Activated CD4-positive, alpha-beta T cell treated with anti-CD3 and anti-CD28 coated beads for 24 hours (primary cell): ENCODE measurements at places on chromosomes 6 and 20.

DNA sequence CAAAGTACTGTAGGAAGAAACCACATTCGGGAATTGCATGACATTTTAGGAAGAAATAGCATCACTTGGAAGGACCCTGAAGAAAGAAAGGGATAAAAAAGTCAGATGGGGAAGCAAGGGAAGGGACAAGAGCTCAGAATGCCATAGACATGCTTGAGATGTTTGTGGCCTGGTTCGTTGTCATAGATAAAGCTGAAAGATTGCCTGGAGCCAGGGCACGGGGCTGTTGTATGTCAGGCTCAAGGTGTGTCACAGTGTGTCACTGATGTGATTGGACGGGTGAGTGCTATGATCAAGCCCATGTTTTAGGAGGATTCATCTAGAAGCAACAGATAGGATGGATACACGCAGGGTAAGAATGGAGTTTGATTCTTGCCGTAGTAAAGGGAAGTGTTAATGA is 216.2 kb upstream of the SOX4 start:
- DNase-seq: no peak

- no peak for DNase-seq
Observed at GRCh38 chr6:34064675-34065074, 81.2 kb downstream of the GRM4 start.

DNA sequence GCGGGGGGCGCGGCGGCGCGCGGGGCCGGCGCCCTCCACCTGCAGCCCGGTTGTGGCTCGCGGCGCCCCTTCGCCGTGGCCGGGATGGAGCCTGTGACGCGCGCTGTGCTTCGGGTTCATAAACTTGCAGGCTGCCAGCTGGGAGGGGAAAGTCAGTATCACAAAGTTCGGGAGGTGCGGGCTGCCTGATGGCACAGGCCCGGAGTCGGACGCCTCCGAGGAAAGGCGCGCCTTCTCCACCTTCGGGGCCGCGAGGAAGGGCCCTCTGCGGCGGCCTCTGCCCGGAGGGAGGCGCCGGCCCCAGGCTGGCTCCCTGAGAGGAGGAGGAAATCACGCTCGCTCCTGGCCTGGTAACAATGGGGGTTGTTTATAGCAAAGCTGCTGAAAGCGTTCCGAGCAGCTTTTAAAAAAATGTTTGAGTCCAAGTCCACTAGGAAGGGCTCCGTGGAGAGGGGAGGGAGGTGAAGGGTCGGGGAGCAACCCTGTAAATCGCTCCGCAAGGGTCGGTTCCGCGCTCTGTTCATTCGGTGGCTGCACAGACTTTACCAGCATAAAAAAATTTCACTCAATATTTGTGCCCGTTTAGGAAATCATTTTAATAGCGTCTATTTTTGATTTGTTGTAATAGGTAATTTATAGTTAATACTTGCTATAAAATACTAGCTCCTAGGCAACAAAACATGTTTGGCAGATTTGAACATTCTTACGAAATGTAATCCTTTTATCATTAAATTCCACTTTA is 1.0 kb downstream of the AFDN start:
- no peak for DNase-seq

DNA sequence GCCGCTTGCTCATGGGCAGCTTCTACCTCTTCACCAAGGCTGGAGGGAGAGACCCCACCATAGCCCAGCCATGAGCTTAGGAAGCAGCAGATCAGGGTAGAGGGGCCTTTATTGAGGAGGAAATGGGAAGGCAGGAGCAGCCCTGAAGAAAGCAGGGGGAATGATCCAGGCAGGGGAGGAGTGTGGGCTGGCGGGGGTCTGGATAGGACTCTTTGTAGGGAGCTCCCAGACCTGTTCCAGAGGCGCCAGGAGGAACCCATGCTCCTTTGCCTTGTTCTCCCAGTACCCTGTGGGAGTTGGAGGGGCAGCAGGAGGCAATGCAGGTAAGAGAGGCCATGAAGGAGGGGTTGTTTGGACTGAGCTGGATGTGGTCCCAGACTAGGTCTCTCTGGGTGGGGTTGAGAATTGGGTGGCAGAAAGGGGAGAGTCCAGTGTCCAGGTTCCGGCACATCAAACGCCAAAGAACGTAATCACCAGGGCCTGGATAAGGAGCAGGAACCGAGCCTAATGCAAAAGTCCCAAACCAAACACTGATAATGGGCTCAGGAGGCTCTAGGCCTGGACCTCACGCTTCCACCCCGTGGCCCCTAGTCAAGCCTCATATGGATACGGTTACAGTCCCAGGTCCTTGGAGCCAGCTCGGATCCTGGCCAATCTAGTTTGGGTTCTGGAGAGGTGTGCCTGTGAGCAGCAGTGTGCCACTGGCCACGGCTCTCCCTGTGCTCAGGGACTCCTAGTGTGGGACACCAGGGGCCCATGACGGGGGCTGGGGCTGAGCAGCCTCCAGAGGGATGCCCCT is 12.1 kb upstream of the PGC start:
- no peak for DNase-seq

DNA sequence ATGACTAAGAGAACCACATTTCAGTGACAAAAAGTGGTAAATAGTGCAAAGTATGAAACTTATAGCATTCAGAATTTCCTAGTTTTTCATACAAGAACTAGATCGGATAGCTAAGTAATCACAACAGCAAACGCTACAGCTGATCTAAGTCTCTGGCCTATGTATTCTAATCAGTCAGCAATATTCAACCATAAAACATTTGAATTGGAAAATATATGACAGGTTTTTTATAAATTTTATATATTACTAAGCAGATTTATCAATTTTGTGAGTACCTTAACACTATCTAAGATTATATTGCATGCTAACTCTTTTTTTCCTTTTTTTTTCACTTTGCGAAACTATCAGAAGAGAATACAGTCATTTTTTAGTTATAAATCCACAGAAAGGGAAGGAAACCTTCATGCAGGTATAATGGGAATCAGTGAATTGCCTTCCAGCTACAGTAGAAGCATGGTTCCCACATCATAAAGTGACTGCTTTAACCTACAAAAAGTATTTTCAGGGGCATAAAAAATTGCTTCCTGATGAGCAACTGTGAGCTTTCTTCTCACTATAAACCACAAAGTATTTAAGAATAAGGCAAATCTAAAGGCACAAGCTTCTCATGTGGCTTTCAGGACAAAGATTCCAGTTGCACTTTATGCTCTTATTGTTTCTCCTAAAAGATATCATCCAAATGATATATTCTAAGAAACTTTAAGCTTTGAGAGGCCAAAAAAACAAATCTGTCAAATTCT is 74.0 kb upstream of the GJE1 start:
- DNase-seq: no peak

DNA sequence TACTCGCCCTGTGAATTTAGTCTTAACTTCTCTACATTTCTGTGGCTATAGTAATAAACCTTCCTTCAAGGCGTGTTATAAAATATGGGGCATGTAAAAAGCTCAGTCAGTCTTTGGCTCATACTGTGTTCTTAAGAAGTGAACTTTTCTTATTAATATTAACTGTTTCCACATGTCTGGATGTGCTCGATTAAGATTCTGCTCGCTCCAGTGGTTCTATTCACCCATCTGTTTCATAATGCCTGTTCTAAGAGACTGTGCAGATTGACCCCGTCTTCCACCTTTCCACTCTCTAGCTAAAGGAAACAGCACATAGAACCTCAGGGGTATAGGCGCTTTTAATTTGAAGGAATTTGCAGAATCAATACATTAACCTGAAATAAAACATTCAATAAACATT is 99.9 kb downstream of the L3MBTL3 start:
- DNase-seq: no peak

- no peak for DNase-seq
Observed at GRCh38 chr6:89680150-89680549, 41.6 kb upstream of the LYRM2 start.

GRCh38 chr6:123168892-123169773 is 173.1 kb downstream of the CLVS2 start:
- no peak for DNase-seq

GRCh38 chr20:58700121-58700821 is 7.7 kb downstream of the NPEPL1 start:
- no peak for DNase-seq

- no peak for DNase-seq
Observed at GRCh38 chr6:105021399-105021798, 64.5 kb downstream of the LIN28B start.

DNA sequence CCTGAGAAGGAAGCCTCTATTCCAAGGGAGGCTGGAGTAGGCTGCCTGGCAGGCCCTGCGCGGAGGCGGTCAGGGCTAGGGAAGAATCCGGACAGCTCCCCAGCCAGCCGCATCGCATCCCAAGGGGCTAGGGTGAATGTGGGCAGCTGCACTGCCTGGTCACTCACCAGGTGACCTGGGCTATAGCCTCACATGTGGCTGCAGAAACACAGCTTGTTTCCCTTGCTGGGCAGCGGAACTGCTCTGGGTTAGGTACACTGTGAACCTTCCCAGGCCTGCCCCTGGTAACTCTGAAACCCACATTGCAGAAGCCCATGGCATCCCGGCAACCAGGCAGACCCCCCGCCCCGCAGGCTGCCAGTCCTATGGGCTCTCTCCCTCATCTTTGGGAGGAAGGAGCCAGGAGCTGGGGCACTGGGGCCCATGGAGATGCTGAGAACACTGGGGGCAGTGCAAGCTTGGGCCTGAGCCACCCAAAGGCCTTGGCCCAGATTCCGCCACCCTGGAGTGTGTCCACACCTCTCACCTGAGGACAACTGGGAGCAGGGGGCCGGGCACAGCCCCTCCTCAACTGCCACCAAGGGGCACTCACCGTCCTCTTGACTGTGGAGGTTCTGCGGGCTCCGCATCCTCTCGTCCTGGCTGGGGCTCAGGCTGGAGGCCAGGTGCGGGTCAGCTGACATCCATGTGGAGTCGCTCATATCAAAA is 111.0 kb downstream of the NOL4L start:
- no peak for DNase-seq

- no peak for DNase-seq
Observed at GRCh38 chr20:49916146-49917002, 1.0 kb upstream of the SPATA2 start.

DNA sequence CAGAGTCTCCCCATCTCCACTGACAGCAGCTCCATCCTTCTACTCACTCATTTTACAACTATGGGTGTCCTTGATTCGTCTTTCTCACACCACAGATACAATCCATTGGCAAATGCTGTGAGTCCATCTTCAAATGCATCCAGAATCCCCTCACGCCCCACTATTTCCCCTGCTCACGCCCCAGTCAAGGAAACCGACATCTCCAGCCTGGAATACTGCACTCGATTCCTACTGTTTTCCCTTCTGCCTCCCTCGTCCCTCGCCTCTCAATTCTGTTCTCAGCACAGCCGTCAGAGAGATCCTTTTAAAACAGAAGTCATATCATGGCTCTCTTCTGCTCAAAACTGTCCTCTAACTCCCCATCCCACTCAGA is 4.7 kb downstream of the HLA-B start:
- no peak for DNase-seq

DNA sequence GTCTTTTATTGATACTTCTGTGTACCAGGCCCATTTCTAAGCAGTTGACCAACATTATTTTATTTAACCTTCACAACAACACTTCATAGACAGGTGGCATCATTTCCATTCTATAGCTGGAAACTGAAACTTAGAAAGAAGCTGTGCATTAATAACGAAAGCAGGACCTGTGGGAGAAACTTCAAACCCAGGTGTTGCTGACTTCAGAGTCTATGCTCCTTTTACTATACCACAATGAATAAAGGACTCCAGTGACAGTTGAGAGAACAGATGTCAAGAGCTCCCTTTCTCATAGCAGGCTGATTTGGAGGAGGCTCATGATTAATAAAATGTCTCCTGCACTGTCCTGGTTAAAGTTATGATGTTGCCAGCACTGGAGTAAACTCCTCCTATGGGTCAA is 56.6 kb upstream of the POU3F2 start:
- no peak for DNase-seq

GRCh38 chr6:12165722-12166280 is 124.4 kb upstream of the EDN1 start:
- no peak for DNase-seq

DNA sequence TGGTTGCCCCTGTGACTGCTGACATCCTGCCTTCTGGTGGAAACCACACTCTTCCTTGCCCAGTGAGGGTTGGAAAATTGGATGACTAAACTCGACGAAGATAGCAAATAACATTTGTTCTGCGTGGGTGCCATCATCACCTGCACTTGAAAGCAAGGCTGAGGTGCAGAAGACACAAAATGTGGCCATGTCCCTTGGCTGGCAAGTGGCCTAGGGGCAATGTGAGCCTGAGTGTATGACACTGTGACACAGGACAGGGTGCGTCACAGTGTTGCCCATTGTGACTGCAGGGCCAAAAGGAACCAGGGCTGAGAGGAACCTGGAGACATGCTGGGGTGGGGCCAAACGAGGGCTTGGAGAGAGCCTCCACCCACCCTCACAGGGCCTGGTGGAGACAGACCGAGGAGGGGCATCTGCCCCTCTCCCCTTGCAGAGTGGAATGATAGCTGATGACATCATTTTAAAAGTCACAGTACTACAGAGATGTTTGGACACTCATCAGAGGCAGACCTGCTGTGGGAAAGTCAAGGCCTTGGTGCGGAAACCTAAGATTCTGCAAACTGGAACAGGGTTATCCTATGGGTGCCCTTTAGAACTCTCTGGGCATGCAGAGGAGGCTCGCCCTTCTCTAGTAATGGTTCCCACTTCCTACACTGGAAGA is 12.8 kb upstream of the HLA-F start:
- DNase-seq: no peak

GRCh38 chr6:54191461-54191860 is 80.2 kb downstream of the MLIP start:
- no peak for DNase-seq

DNA sequence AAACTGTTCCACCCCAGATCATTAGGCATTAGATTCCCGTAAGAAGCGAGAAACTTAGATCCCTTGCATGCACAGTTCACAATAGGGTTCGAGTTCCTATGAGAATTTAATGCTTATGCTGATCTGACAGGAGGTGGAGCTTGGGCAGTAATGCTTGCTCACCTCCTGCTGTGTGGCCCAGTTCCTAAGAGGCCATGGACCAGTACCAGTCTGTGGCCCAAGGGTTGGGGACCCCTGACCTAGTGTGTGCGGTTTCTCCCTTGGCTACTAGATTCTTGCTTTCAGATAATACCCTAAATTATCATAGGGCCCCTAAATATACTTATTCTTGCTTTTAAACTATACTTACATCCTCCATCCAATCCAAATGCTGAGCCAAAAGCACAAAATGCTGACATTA is 1.9 kb upstream of the GPSM3 start:
- DNase-seq: no peak

- no peak for DNase-seq
Observed at GRCh38 chr6:166296035-166296883, 11.9 kb downstream of the PRR18 start.

- no peak for DNase-seq
Observed at GRCh38 chr6:43105538-43106222, 29.6 kb downstream of the PTK7 start.

- no peak for DNase-seq
Observed at GRCh38 chr20:5354901-5355300, 38.1 kb upstream of the PROKR2 start.
